ENCODE measurements at places on chromosomes 1 and 21.

DNA sequence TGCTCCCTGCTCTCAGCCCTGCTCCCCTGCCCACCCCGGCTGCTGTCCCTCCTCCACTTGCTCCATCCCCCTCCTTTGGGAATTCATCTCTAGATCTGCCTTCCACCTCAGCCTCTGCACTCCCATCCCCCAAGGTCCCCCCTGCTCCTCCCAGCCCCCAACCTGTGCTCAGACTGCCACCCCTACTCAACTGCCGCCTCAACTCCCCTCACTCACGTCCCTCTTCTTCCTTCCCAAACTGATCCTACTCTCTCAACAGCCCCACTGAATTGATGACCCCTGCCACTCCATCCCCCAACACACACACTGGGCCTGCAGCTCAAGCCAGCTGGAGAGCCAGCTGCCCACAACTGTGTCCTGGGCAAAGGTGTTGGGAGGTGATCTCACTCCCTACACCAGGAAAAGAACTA is 15.8 kb upstream of the ETV3L start:
- peak; percentile 31 for DNase-seq

- peak; percentile 46 for DNase-seq
Measured at GRCh38 chr1:178946855-178947676, 76.2 kb upstream of the ANGPTL1 start.

GRCh38 chr1:3334366-3334765 is 120.1 kb upstream of the ARHGEF16 start:
- DNase-seq, result no peak

DNA sequence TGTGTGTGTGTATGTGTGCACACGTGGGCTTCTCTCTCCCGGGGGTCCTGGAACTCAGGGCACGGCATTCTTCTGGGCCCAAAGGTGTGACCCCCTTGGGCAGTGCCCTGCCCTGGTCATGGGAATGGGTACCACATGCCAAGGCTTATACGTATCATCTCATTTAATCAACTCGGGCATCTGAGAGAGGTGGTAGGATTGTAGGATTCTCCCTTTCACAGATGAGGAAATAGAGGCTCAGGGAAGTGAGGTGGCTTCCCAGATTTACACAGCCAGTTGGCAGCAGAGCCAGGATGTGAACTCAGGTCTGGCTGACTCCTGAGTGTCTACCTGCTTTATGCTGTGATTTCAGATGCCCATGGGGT is 15.2 kb downstream of the MYOM3 start:
- no peak for DNase-seq

DNA sequence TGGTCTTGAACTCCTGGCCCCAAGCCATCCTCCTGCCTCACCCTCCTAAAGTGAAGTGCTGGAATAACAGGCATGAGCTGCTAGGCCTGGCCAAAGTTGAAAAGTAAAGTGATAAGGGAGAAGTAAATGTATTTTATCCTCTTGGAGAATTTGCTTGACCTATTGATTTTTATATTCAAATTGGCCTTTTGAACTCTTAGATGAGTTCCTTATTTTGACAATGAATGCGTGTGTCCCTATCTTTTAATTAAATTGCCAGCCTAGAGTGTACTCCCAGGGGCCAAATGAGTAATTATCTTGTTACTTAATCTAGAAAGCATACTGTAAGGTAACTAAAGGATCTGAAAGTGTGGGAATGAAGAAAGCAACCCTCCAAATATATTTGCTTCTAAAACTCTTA is 11.4 kb downstream of the RNF11 start:
- no peak for DNase-seq

Measured in vagina (tissue), 2 donors.